Muscle of back (tissue), 13 donors: ENCODE measurements at places on chromosomes 3 and 15.

DNA sequence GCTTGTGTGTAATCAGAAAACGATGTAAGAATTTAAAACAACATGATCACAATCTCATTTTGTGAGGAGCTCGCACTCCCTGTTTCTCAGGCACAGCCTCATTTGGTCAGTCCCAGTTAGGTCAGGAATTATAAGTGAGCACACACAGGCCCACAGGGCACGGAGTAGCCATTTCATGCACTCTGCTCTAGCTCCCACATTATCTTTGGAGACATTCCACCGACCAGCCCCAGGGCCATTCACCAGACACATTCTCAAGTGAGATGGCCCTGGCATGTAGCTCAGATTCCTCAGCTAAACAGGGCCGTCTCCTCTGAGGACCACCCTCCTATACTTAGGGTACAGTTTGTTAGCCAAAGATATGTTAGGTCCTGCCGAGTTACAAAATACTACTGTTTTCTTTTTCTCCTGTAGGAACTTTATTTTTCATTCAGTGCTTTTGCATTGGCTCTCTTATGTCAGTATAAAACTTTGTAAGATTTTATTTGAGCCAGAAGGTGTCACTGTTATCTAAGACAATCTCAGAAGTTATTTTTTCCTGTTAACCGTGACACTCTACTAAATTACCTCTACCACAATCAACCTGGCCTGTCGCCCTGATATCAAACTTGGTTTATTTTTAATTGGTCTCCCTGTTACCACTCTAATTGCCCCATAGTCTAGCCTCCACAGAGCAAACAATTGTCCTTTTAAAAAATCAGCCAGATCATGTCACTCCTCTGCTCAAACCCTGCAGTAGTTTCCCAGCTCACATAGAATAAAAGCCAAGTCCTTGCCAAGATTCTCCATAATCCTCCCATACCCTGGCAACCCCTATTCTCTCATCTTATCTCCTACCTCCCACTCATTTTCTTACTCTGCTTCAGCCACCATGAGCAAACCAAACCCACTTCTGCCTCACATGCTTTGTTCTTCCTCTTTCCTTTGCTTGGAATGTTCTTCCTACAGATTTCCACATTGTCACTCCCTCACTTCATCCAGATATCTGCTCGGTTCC, 105.7 kb downstream of the PPP2R3A start:
- DNase-seq: peak; percentile 12

- no peak for DNase-seq
These were observed 783 bp upstream of the DNAJB11 start for GRCh38 chr3:186569779-186570095.

DNA sequence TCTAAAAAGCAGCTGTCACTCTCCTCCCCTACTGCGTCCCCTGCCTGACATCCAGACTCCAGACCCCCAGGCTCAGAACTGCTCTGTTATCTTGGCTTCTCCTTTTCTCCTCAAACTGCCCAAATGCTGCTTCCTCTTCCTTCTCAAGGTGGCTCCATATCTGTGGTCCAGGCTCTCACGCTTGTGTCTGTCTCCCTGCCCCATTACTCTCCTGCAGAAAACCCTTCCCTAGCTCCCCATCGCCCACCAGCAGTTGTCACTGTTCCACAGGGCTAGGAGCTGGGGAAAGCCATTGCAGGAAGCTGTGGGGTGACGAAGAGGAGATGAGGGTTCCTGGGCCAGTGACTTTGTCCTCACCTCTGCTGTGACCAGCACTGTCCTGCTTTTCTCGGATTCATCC, 30.7 kb upstream of the CGNL1 start:
- no peak for DNase-seq

DNA sequence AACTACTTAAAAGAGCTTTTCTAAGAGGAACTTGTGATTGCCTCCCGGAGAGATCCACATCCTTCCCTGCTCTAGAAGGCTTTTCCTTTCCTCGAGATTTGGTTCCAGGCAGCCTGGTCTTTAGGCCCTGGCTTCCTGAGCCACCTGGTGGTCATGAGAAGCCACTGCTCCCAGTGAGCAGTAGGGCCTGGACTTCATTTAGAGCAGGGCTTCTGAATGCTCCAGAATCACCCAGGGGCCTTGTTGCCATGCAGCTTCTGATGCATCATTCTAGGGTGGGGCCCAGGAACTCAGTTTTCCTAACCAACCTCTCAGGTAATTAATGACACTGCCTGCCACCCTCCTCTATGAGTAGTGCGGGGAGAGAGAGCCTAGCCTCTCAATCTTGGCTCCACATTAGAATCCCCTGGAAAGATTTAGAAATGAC, 29.6 kb downstream of the PSMD6 start:
- DNase-seq: peak; percentile 85

DNA sequence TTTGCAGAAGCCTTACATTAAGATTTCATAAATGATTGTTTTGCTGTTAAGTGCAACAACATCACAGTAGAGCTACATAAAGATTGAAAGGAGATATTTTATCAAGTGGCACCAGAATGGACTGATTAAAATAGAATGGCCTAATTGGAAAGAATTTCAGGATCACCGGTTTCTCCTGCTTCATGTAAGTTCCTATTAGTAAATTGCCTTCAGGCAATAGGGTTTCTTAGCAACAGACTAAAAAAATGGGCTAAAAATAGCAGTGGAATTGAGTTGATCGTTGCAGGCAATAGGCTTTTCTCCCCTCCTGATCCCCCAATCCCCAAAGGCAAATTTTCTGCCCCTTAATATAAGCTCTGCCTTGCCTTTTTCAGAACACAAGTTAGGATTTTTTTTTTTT, 917 bp downstream of the LNP1 start:
- peak; percentile 83 for DNase-seq

- DNase-seq: no peak
These were observed 394.9 kb upstream of the WNT5A start for GRCh38 chr3:55882006-55882405.

- DNase-seq: no peak
These were observed 627 bp upstream of the FAM131A start for GRCh38 chr3:184336547-184337398.

DNA sequence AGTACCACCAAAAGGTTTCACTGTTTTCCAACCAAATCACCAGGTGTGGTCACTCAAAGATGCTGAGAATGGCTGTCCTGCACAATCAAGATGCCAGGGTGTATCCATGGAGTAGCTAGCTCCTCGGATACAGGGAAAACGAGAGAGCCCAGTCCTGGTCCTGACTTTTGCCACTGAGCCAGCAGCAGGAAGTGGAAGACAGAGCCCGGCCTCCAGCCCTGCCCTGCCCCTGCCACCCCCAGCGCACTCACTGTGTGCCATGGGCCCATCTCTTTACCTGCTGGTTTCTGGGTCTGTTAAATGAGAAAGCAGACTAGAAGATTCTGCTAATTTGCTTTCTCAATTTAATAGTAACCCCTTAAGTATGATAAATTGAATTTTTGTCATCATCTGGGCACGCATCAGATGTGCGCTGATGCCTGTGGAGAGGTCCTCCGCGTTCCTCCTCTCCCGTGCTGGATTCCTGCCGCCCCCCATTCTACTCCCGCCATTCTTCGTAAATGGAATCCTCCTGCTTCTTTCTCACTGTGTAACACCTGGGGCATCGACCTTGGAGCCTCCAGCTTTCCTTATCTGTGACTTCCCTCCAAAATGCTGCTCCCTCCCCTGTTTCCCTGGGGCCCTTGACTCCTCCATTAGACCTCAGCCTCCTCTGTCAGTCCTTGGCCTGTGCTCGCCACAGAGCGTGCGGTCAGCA, 18.0 kb downstream of the TNFAIP8L3 start:
- DNase-seq: no peak

GRCh38 chr3:125042725-125043406, 12.9 kb downstream of the HEG1 start:
- peak; percentile 88 for DNase-seq

DNA sequence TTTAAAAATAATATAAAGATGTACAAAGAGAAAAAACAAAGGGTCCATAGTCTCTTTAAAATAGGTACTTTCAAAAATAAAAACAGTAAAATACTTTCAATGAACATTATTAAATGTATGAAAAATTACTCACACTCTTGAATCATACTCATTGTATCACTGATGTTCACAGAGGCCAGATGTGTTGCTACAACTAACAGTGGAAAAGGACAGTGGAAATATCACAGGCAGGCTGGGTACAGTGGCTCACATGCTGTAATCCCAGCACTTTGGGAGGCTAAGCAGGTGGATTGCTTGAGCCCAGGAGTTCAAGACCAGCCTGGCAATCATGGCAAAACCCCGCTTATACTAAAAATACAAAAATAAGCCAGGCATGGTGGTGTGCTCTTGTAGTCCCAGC, 26.8 kb downstream of the NPHP3 start:
- DNase-seq: no peak

DNA sequence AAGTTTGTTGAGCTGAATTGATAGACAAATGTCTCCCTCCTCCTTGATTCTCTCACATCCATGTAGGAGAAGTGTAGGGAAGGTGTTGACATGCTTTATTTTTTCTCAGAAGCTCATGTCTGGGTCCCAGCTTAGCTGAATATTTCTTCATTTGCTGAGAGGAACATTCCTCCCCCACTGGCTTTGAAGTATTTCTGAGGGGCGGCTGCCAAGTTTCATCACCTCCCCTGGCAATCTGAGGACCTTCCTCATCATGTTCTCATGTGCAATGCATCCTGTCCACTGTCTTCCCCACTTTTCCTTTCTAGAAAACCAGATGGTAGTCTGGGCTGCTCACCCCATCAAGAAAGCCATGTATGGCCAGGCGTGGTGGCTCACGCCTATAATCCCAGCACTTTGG, 168.9 kb upstream of the RGMA start:
- no peak for DNase-seq

- no peak for DNase-seq
These were observed 64.8 kb upstream of the THSD4 start for GRCh38 chr15:71050461-71050860.

GRCh38 chr3:107241217-107241616, 136.0 kb upstream of the CCDC54 start:
- DNase-seq: peak; percentile 78

- DNase-seq: no peak
These were observed at the start of gene SNX22 for GRCh38 chr15:64151727-64152506. Gene SNX22, plus strand, starts transcription at chr15:64151731. Its CDS starts 45 bp downstream, at chr15:64151776.

DNA sequence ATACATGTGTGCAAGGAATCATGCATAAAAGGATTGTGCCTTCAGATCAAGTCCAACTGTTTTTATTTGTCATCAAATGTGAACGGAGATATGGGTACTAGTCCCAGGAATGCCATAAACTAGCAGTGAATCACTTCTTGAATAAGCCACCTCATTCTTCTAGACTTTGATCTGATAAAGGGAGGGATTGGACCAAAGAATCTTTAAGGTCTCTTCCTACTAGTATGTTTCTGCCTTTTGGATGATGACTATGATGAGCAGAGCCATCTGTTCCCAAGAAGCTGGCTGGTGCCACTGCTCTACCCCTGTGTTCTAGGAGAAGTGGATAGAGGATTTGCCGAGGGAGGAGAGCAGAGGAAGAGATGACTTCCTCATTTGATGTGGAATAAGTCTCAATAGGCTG, 28.8 kb upstream of the UACA start:
- DNase-seq: peak; percentile 56

DNA sequence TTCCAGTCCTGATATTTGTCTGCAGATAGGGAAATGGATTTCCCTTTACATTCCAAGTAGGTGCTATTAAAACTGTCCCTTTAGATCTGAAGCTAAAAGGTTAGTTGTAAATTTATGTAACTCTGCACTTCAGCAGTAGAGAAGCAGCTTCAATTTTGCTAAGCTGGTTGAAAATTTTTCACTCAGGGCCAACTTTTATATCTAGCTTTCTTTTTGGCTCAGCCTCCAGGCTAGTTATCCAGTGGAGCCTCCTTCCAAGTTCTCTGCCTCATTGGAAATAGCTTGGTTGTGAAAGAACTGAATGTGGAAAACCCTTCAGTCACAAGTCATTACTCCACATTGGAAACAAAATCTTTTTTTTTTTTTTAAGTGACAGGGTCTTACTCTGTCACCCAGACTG, 8.2 kb upstream of the ZNF660 start:
- no peak for DNase-seq

- DNase-seq: no peak
These were observed 103.7 kb upstream of the LRIG1 start for GRCh38 chr3:66604481-66604880.

- no peak for DNase-seq
These were observed 6.5 kb downstream of the CPEB1 start for GRCh38 chr15:82640672-82641071.
